ENCODE measurements at places on chromosomes 7 and 10.

GRCh38 chr10:91162050-91162494 is 58.4 kb upstream of the PCGF5 start:
- DNase-seq: no peak

DNA sequence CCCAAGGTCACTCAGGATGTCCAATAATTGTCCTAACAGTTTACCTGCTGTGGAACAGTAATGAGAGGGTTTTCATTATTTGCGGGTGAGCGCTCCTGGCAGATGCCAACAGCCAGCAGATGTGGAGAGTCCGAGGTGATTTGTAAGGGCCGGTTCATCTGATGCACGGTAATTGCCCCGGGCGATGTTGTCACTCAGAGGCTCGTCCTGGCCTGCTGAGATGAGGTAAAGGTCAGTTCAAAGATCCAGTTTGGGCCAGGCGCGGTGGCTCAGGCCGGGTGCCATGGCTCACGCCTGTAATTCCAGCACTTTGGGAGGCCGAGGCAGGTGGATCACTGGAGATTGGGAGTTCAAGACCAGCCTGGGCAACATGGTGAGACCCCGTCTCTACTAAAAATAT is 16.9 kb downstream of the LHPP start:
- no peak for DNase-seq

- no peak for DNase-seq
Measured at GRCh38 chr7:73443548-73444255, 10.1 kb downstream of the FZD9 start.

GRCh38 chr7:131607291-131608115 is 51.1 kb upstream of the PODXL start:
- no peak for DNase-seq

DNA sequence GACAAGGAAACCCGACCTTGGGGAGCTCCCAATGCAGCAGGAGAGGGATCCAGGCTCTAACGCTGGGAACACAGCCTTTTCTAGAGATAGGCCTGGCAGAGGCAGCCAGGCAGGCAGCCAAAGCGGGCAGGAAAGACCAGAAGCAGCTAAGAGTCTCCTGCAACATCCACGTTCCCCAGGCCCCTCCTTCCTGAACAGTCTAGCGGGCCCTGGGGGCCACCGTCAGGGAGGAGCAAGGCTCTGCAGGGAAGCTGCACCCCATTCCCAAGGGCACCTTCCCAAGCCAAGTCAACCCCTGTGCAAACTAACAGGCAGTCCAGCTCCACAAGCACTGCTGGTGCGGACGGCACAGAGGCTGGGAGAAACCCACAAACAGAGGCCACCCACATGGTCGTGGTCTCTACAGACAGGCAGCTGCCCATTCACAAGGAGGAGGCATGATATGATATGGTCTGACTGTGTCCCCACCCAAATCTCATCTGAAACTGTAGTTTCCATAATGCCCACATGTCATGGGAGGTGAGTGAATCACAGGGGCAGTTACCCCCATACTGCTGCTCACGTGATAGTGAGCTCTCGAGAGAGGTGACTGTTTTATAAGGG is 115.7 kb downstream of the MAD1L1 start:
- DNase-seq: no peak

DNA sequence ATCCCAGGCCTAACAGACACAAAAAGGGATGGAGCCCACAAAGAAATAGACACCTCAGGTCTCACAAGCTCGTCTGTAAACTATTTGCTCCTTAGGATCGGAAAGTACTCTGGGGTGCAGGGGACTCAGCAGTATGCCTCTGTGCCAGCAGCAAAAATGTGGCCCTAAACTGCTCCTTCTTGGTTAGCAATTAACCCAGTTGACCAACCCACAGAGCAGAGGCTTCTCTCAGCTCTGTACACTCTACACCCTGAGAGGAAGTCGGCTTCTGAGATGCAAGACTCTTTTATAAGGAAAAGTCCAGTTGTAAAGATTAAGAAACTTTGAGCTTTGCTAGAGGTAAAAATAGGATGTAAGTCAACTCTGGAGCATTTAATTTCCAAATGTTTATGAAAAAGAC is 156.3 kb upstream of the PRSS58 start:
- no peak for DNase-seq

- no peak for DNase-seq
Measured at GRCh38 chr10:97059006-97059871, 126.5 kb downstream of the SLIT1 start.

DNA sequence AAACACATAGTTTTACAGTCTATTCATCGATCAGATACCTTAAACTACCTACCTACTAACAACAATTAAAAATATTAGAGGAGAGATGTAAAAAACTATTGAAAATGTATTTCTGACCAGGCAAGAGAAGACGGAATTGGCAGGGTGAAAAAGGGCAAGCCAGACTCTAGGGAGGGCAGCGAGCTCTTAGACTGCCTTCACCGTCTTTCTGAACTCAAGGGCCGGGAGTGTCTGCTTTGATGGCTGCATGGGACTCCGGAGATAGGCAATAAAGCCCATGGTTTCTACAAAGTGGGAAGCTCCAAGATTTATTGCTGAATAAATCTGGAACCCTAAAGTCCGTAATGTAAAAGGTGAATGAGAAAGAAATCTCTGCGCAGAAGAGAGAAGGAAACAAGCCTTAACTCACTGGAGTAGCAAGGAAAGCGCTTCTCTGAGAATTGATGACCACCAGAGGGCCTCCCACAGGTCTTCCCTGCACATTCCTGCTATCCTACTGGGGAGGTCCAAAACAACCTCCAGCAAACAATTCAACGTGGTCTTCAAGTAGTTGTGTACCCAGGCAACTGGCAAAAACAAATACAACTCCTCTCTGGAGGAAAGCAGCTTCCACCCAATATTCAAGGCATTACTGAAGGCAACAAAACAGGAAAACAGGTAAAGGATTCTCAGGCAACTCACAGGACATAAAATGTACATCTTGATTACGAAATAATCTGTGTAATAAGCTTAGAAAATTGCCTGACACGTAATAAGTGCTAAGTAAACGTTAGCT is 181.3 kb downstream of the SDK1 start:
- DNase-seq: no peak

DNA sequence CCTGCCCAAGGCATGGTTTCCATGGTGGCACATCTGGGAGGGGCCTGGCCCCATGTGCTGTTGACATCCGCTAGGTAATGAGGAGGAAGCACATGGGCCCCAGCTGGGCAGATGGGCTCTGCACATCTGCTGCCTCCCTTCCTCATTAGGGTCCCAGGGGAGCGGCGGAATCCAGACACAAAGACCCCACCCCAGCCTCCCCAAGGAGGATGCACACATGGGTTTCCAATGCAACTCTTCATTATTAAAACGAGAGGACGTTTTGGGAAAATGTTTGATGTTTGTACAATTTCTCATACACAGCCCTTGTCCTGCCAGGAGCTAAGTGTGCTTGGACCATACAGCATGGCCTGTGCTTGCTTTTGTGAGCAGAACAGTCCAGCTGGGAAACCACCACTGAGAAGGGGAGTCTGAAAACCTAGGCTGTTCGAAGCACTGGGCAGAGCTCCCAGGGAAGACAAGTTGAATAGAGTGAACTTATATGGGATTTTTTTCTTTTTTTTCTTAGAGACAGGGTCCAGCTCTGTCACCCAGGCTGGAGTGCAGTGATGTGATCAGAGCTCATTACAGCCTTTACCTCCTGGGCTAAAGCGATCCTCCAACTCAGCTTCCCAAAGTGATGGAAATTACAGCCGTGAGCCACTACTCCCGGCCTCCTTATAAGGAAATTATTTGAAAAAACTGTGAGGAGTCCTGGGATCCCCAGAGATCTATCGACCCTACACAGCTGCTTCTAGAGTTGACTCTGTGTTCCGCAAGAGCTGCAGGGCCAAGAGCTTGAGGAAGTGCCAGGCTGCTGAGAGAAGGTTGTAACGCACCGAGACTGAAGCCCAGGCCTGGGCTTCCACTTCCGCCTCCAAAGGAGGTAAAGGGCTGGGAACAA is 23.4 kb downstream of the FAM107B start:
- no peak for DNase-seq

GRCh38 chr10:59991661-59992060 is 85.3 kb upstream of the CCDC6 start:
- DNase-seq: no peak

DNA sequence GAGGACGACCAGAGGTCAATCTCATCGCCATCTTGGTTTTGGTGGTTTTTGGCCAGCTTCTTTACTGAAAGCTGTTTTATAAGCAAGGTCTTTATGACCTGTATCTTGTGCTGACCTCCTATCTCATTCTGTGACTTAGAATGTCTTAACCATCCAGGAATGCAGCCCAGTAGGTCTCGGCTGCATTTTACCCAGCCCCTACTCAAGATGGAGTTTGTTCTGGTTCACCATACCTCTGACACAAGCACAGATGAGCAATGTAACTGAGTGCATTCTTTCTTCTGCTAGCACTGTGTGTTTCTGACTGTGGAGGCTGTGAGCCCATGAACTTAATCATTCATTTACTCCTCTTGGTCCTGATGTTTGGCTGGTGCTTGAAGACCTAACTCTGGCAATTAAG is 794.5 kb upstream of the CELF2 start:
- no peak for DNase-seq

GRCh38 chr10:46040004-46040403 is 6.1 kb downstream of the MSMB start:
- DNase-seq: no peak

- no peak for DNase-seq
Measured at GRCh38 chr7:29883462-29884398, 77.4 kb downstream of the WIPF3 start.

All from effector CD4-positive, alpha-beta T cell (primary cell).